ENCODE measurements at places on chromosomes 1 and 21.

GRCh38 chr21:46220275-46220810 lies 8.2 kb downstream of the LSS start:
- DNase-seq, result no peak

GRCh38 chr1:174693085-174693484 lies 245.3 kb downstream of the GPR52 start:
- no peak for DNase-seq

GRCh38 chr1:208988811-208989222 lies 594.7 kb upstream of the CAMK1G start:
- DNase-seq, result no peak

DNA sequence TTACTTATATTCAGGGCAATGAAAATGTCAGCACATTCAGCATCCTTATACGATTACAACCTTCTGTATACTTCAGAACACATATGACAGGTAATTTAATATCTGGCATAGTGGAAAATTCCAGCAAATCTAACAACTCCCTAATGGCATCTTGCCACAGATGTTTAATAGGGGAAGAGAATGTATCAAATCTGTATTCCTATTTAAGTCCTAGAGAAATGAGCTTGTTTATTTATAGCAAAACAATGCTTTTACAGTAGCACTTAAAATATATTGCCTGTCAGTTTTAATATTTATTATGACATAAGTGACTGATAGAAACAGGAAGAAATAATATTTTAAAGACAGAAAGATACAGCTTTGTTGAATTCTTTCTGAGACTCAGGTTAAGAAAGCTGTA lies 1101.8 kb upstream of the B3GALT2 start:
- no peak for DNase-seq

GRCh38 chr21:44987301-44987885 lies 47.6 kb downstream of the SLX9 start:
- no peak for DNase-seq

- DNase-seq, result no peak
Measured at GRCh38 chr1:200739702-200740570, 1.2 kb downstream of the CAMSAP2 start.

DNA sequence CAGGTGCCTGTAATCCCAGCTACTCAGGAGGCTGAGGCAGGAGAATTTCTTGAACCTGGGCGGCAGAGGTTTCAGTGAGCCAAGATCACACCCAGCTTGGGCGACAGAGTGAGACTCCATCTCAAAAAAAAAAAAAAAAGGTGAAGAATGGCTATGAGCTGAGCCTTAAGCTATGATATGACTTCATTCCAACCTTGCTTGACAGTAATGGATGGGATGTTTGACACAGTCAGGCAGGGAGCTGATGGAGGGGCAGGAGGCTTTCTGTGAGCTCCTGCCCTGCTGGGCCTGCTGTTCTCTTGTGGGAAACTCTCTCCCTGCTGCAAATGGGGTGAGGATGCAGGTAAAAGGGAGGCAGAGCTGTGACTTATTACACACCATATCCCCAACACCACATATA lies 27.6 kb downstream of the NCF2 start:
- DNase-seq, result no peak

- DNase-seq, result no peak
Measured at GRCh38 chr1:30120245-30121000, 603.0 kb downstream of the MATN1 start.

DNA sequence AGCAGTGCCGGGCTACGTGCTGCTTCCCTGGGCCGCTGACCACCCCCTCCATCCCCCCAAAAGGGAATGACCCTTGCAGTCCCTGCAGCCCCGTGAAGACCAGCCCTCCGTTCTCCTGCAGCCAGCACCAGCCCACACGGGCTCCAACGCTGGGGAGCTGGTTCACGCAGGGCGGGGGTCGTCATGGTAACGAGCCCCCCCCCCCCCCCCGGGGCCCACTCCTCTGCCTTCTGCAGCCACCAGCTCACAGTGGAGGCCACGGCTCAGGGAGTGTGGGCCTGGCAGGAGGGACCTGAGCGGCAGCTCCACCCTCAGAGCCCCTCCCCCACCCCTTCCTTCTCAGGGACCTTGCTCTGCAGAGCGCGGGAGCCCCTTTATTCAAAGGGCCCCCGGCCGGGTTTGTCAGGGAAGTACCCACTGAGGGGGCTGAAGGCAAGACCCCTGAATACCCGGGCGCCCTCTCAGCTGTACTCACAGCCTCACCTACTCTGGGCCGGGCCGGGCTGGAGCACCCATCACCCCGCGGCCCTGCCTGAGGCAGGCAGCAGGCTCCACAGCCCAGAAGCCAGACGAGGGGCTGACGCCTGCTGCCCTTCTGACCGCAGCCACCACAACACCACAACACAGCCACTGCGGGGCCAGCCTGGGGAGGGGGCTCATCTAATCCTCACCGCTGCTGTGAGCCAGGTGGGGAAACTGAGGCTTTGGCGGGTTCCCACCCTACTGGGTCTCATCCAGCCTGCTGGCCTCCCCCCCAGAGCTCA lies 12.6 kb downstream of the MEGF6 start:
- DNase-seq, result no peak

Data from NCI-H460 (cell line).